ENCODE measurements at places on chromosomes 13 and 19. TPM values are rescaled to one million over a fixed set of nuclear protein-coding genes. Genes with fewer than 3 reads are reported as not detected.
A peak's percentile ranks its signal among the peaks of the same experiment; 100 is the strongest.

The FAM83E gene
- total RNA-seq, result not detected

GRCh38 chr13:108760129-108760528 is 130.7 kb downstream of the MYO16 start:
- DNase-seq, result no peak

DNA sequence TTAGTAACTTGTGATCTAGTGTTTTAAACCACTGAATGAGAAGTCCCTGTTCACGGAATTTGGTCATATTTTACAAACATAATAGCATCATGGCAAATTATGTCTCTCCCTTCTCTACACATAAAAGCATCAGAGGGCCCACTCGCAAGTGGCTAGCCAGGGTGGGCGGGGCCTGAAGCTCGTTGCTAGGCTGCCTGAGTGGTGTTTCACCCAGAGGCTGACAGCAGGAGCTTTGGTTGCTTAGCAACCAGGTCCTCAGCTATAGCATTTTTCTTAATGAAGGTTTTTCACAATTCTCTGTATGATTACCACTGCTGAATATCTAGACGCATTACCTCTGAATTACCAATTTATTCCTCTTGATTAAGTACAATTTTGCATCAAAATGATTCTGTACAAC is 126.5 kb downstream of the NALCN start:
- DNase-seq, result peak; percentile 50

DNA sequence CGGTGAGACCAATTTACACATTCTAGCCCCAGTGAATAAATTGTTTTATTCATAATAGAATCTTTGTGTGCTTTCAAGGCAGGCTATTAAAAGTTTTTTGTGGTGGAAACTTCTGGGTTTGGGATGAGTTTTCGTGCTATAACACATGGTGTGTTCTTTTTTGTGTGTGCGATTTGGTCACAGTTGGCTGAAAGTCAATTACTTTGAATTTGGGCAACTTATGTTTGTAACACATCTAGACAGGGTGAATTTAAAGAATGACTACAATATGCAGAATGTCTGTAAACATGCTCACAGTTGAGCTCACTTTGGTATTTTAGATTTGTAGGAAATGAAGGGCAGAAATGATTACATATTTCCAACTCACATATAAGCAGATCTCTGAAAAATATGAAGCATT is 307.1 kb downstream of the OXGR1 start:
- DNase-seq, result no peak

GRCh38 chr19:15974856-15975255 is 26.0 kb downstream of the OR10H4 start:
- DNase-seq, result no peak

GRCh38 chr19:32688311-32688710 is 3.3 kb upstream of the NUDT19 start:
- no peak for DNase-seq

All from LHCN-M2 (cell line).